Posterior cingulate gyrus (tissue), 11 donors: ENCODE measurements at places on chromosomes 11 and 22.

- DNase-seq, result no peak
Measured at GRCh38 chr11:75851203-75851602, 36.2 kb downstream of the UVRAG start.

DNA sequence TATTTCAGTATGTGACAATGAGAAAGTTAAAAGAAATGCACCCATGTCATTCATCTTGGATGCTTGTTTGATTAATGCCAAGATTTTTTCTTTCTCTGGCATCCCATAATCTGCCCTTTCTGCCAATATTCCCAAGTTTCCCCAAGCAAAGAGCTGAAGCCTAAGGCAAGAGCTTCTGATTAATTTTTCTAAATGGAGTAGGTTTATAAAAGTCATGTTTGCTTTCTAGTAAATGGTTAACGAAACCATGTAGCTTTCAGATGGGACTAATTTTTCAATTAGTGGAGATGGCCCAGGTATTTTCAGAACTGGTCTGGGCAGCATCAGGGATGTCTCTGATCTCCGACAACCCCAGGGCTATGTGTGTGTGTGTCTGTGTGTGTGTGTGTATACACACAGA lies 55.3 kb downstream of the LRRC4C start:
- no peak for DNase-seq

- DNase-seq, result no peak
Measured at GRCh38 chr22:37095113-37095512, 14.4 kb downstream of the TMPRSS6 start.

DNA sequence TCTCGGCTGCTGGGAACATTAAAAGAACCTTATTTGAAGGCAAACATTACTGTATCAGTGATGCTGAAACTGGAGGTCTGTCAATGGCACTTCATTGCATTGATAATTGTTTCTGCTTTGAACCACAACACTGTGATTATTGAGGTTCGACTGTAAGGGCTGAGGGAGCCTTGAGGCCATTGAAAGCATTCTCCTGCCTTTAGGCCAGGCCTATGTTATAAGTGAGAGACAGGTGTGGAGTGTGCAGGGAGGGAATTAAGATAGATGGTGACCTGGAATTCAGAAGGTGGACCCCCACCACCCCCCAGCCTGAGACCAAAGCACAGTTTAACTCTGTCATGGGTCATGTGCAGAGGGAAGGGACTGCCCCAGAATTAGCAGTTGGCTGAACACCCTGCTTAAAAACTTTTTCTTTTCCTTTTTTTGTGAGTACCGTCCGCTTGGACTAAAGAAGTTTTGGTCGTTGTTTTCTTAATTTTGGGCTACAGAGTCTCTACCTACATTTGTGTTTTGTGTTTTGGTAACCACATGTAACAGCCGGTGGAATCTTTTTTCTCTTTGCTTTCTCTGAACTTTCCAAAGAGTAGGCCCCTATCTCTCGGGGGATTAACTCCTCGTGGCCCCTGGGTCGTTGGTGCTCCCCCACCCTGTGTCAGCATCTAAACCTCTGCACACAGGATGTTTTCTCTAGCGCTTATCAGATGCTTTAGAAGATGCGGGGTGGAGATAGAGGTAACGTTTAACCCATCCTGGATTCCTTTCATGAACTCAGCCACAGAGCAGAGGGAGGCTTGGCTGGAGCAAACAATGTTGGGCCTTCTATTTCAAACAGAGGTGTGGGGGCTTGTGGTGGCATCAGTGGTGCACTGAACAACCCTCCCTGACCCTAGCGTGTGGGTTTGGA lies 43.7 kb downstream of the ZBTB16 start:
- DNase-seq, result no peak

GRCh38 chr11:134515081-134515960 lies 103.3 kb upstream of the B3GAT1 start:
- no peak for DNase-seq

DNA sequence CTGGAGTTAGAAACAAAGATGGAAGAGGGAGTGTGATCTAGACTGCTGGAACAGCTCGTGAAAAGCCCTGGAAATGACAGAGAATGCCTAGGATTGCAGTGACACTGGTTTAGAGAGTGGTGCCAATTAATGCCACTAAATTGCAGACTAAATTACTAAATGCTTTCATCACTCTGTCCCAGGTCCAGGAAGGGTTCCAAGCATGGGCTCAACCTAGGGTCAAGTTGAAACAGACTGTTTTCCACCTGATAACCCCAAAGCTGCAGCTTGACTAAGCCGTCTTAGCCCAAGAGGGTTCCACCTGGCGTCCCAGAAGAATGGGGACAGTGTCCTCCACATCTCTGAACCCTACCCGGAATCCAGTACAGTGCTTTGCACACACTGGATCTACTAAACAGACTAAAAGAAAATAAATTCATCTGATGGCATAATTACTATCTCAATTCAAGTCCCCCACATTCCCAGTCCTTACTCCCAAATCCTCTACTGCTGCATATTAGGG lies 1.1 kb upstream of the CRY2 start:
- no peak for DNase-seq

DNA sequence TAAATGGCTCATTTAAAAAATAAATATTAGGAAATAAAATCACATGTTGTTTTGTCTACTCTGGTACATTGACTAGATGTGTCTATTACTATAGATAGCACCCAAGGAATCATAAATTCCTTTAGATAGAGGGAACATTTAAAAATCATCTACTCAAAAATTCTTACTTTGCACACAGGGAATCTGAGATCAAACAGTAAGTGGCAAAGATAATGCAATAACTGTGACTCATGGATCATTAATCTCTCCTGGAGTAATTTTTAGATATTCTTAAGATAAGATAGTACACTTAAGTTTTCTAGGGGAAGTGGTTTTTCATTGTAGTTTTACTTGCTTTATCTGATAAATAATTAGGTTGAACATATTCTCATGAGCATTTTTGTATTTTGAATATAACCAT lies 468.9 kb downstream of the LUZP2 start:
- DNase-seq, result no peak

DNA sequence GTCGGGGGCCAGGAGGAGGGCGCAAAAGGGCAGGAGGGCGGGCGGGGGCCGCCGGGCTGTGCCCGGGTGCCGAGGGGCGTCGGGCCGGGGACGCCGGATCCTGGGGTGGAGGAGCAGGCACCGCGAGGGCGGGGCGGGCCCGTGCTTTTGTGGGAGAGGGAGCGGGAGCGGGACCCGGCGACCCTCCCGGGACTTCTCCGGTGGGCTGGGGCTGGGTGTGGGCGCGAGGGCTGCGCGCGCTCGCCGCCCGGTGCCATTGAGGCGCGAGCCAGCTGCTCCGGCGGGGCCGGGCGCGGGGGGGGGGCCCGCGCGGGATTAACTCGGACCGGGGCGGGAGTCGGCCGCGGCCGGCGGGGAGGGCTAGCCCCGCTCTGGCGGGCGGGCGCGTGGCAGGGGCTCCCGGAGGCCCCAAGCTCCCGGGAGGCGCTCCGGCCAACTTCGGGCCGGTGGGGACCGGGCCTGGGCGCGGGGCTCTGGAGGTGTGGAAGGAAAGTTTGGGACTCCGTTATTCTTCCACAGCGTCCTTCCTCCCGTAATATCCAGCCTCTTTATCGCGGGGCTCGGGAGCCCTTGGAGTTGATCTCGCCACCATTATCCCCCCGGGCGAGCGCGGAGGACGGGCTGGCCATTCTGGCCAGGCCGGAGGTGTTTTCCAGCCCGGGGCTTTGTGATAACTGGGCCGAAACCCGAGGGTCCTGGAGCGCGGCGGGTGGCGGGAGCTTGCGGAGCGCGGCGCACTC lies 936 bp downstream of the CECR2 start:
- no peak for DNase-seq

DNA sequence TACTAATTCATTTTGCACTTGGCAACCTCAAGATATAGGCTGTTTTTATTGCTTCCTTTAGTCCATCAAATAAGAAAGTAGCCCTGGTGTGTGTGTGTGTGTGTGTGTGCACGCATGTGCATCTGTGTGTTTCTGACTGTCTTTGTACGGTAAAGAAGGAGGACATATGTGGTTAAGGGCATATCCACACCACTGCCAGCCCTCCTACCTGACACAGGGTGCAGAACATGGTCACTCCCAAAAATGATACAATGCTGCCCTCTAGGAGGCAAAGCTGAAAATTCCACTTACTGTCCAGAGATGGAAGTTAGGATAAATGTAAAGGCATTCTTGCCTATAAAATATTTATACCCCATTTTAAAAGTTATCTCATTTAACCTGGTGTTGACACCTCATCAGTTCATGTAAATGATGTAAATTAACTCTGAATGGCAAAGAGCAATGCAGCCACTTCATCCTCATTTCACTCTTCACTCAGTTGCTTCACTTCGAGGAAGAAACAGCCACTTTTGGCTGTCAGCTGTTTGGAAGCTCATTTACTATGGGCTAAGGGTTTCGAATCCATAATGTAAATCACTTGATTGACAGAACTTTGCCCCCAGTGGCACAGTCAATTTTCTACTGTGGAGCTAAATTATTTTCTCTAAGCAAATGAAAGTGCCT lies 83.1 kb upstream of the MTNR1B start:
- DNase-seq, result peak; percentile 26

- no peak for DNase-seq
Measured at GRCh38 chr22:40426594-40427333, 56.4 kb downstream of the SGSM3 start.

DNA sequence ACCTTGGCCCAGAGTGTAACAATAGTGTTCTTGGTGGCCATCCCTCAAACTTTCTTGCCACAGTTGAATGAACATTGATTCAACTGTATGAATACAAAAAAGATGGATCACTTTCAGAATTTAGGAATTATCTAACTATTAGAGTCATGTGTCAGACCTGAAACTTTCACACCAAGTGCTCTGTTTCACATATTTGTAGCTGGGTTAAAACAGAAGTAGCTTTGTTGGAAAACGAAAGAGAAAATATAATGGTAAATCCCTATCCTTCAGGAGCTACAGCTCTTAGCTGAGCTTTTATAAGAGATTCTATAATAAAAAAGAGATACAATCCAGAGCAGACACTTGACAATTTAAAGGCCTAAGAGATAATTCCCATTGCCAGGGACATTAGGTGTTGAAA lies 719.3 kb downstream of the JRKL start:
- DNase-seq, result no peak

DNA sequence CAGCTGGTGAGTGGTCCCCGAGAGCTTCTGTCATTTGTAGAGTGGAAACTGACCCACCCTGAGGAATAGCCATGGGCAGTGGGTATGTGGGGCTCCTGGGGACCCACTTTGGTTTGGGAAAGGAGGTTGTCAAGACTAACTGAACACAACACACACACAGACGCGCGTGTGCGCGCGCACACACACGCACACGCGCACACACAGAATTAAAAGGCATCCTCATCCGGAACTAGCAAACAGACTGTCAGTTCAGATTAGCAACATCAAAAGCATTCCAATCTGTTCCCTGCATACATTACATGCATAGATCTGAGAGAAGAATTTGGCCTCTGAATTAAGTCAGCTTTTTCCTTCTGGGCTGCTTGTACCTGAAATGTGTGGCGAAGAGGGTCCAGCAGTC lies 284.7 kb downstream of the ST3GAL4 start:
- DNase-seq, result no peak

- DNase-seq, result no peak
Measured at GRCh38 chr22:32333141-32333768, 24.4 kb upstream of the RFPL3 start.

DNA sequence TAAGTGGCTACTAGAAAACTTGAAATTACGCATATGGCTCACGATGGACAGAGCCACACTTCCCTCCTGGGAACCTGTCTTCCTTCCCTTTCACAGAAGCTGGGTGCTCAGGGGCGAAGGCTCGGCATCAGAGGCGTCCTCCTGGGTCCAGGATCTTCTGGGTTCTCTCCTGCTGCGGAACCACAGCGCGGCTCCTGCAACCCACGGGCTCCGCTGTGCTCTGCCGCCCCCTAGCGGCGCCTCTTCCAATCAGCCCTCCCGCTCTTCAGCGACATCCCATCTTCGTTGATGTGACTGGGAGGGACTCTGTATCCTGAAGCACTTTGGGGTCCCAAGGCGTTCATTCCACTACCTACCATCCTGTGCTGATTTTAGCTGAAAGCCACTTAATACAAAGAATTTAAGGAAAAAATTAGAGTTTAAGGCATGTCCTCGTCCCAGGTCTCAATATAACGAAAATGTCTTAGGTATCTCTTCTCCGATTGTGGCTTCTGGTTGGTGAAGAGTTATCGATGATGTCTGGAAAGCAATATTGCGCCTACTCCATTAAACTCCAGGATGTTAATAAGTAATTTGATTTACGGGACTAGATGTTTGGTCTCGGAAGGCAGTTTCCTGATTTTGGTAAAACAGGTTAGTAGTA lies 14.8 kb upstream of the RPS3 start:
- peak; percentile 87 for DNase-seq

DNA sequence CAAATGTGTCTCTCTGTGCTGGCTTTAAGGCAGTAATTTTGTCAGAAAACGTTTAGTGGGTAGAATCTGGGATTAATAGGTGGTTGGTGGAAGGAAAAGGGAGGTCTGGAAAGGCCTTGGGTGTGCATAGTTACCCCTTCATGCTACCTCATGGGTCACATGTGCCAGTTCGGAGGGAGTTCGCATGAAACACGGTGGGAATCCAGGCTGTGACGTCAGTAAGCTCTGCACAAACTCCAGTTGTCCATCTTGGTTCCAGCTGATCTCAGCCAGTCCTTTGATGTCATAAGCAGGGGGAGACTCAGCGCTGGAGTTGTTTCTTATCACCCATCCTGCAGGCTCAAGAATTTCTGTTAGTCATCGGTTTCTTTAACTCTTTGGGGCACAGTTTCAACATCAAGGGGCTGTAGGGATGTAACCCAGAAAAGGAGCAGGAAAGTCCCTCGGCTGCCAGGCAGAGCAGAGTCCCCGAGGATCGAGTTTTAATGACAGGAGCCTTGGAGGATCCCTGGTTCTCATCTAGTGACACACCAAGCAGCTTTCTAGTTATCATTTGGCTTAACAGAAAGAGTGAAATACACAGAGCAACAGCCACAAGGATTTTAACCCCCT lies 28.9 kb downstream of the MOV10L1 start:
- DNase-seq, result no peak

DNA sequence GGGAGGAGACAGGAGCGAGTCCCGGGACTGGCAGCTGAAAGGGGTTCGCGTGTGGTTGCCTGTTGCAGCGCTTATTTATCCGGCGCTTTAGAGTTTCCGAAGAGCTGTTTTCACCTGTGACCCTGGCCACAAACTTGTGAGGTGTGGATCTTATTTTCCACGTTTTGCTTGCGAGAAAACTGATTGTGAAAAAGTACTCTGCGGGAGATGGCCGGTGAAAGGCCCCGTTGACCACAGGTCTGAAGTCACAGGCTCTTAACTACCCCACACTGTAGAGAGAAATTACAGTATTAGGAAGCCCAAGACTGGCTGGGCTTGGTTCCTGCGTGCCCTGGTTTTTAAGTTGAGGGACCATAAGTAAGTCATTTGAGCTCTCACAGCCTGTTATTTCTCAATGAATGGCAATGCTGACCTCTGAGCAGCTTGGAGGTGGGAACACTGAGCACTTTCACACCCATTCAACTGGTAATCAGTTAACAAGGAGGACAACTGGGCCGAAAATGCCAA lies 379 bp upstream of the RAB38 start:
- no peak for DNase-seq

- DNase-seq, result no peak
Measured at GRCh38 chr11:85845124-85845631, 10.0 kb upstream of the CCDC83 start.

DNA sequence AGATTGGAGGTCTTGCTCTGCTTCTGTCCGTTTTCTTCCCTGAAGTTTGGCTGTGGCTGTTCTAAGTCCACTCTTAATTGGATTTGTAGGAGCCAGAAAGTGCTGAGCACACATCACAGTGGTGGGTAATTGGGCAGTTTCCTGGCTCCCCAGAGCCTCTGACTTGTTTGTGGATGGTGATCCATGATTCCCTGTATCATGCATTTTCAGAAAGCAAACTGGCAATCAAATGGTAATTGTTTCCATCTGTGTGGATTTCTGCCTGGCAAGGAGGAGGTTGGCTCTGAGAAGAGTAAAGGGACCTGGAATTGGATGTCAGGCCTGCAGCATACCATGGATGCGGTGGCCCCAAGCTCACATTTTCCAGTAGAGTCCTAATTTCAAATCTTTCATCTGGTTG lies 49.5 kb downstream of the PPFIBP2 start:
- no peak for DNase-seq
